ENCODE measurements at places on chromosomes 2 and 18.

DNA sequence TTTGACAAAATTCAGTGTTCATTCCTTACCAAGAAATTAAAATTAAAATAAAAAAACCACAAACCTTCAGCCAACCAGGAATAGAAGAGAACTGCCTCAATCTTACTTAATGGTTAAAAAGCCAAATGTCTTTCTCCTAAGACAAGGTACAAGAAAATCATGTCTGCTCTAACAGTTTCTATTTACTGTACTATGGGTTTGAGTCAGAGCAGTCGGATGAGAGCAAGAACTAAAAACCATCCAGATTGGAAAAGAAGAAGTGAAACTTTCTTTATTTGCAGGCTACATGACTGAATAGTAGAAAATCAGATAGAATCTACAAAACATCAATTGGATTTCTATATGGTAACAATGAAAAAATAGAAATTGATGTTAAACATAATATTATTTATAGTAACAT, 555.5 kb upstream of the TNP1 start:
- no peak for DNase-seq

- no peak for DNase-seq
Measured at GRCh38 chr2:127783101-127783500, 27.9 kb downstream of the WDR33 start.

DNA sequence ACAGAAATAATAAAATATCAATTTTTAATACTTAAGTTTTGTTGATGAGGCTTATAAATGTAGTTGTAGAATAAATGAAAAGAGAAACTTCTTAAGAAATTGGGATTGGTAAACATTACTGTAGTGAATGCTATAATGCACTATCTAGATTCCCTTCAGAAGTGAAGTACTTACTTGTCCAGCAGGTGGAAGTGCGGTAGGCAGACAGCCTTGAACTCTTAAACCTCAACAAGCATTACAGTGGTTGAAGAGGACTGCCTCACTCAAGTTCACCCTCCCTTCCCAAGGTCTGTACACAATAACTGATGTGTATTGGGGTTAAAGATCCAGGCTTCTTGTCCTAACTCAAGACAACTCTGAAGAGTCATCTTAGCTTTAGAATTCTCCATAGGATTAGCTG, 931.0 kb upstream of the LRRTM1 start:
- DNase-seq: no peak

DNA sequence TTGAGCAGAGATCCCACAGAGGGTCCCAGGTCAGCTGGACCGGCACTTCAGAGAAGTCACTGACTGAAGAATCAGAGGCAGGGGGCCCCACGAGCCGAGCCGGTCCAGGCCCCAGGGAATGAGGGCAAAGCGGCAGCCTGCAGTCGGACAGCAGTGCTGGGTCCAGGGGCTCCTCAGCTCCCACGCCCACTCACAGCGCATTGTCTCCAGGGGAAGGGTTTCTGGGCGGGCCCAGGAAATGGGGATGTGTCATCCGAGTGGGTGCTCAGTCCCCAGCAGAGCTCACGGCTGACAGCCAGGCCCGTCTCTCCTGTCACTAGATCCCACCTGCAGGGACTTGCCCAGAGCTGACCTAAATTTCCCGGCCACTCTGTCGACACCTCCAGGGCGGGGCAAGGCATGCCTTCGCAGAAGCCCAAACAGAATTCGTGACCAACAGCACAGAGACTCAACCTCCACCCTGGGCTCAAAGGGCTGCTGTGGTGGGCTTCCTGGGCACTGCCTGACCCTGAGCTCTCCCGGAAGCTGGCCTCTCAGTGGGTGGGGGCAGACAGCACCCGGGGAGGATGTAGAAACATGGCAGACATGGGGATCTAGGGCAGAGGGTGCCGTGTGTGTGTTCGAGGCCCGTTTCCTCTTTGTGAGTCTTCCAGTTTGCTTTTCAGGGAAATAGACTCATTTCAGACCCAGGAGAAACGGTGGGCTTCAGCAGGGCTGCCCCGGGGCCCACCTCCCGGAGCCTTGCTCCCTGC, 42.1 kb upstream of the TAF1B start:
- DNase-seq: no peak

GRCh38 chr18:37535968-37536367, 29.6 kb downstream of the CELF4 start:
- no peak for DNase-seq

- DNase-seq: no peak
Measured at GRCh38 chr2:98476192-98476868, 31.7 kb downstream of the INPP4A start.

GRCh38 chr2:63195310-63195709, 144.7 kb downstream of the OTX1 start:
- DNase-seq: no peak
